ENCODE measurements at places on chromosomes 13 and 19. TPM values are rescaled to one million over a fixed set of nuclear protein-coding genes. Genes with fewer than 3 reads are reported as not detected.

- DNase-seq = no peak
Measured at GRCh38 chr13:103634066-103634465, 567.8 kb upstream of the SLC10A2 start.

ZNF530 gene
- 5.8 TPM for polyA plus RNA-seq

PODNL1 gene
- polyA plus RNA-seq = 0.90 TPM

DNA sequence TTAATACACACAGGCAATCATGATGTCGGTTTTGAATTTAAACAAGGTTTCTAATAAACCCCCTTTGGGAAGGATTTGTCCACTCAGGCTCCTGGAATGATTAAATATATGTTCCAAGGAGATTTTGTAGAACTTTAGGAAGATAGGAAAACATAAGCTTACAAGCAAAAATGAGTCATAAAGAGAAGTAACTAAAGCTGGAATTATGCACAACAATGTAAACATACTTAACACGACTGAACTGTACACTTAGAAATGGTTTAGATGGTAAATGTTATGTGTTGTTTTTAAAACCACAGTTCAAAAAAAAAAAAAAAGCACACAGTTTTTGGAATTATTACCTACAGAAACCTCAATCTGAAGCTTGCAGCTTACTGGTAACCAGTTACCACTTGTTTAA is 304.4 kb downstream of the NALCN start:
- no peak for DNase-seq

SYNGR4 gene
- not detected for polyA plus RNA-seq

RGL3 gene
- 37.5 TPM for polyA plus RNA-seq

ADGRE3 gene
- polyA plus RNA-seq = 0.01 TPM

DNA sequence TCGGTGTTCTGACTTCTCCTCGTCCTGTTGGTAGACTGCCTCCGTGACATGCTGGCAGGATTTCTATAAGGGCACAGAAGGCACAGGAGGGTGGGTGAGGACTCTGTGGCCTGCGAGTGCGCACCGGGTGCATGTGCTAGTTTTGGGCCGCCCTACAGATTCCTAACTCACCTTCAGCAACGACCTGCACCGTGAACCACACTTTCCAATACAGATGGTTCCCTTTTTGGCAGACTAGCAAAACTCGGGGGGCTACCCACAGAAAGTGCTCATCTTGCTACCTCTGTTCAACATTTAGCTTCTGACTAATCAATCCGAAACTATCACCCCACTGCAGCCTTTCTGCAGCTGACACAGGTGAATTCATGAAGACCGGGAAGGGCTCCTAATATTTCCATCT is 14.1 kb upstream of the AMER2 start:
- no peak for DNase-seq

DNA sequence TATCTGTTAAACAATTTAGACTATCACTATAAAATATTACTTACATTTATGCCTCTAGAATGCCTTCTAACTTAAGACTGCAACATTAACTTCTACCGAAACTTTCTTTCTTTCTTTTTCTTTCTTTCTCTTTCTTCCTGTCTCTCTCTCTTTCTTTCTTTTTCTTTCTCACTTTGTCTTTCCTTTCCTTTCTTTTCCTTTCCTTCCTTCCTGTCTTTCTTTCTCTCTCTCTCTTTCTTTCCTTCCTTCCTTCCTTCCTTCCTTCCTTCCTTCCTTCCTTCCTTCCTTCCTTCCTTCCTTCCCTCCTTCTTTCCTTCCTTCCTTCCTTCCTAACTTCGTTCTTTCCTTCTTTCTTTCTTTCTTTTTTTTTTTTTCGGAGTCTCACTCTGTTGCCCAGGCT is 1071.9 kb upstream of the ATXN8OS start:
- no peak for DNase-seq

- no peak for DNase-seq
Measured at GRCh38 chr19:29271341-29271740, 58.4 kb upstream of the UQCRFS1 start.

KIR3DL2 gene
- polyA plus RNA-seq = not detected

All from heart right ventricle (tissue), 16 donors.